SJSA1 (cell line): ENCODE measurements at places on chromosomes 11 and 22. TPM values are rescaled to one million over a fixed set of nuclear protein-coding genes. Genes with fewer than 3 reads are reported as not detected.

DNA sequence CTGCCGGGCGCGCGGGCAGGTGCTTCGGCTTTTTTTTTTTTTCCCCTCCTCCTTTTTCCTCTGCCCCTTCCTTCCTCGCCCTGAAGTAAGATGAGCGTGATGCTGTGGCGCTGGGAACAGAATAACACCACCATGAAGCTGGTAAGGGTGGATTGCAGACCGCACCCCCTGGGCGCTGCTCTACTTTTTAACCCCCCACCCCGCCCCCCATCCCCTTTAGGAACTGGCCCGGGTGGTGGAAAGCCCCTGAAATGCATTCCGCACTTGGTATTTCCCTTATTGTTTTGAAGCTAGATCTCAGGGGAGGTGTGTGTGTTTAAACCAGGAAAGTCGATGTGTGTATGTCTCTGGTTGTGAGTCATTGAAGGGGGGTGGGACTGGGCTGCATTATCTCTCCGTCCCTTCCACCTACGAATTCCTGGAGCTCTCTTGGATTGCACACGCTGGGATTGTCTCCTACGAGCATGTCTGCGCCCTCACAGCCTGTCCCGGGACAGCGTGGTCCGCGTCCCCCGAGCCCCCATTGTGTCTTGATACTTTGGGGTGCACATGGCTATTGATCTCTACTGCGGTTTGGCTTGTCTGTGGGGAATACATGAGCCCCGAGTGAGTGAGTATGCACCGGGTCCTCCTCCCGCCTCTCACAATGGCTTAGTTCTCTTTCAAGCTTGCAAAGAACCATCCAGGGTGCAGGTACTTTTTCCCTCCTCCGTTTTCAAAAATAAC lies 64.9 kb downstream of the NAV2 start:
- peak; percentile 60 for DNase-seq

DNA sequence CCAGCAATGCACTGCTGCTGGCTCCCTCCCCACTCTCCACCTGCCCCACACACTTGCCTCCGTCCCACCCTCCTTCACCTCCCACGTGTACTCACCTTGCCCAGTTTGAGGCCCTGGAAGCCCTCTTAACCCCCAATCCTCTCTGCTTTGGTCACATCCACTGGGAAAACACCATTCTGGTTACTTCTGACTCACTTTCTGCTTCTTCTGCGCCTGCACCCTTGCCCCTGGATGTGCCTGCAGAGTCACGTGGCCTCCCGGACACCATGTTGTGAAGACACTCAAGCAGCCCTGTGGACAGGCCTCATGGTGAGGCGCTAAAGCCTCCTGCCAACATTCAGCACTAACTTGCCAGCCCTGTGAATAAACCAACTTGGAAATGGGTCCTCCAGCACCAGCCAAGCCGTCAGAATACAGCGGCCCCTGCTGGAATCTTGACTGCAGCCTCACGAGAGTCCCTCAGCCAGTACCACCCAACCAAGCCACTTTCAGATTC lies 2.6 kb upstream of the NAALADL1 start:
- no peak for DNase-seq

GRCh38 chr11:13333456-13333957 lies 55.9 kb downstream of the BMAL1 start:
- no peak for DNase-seq

Gene KDM4D
- 0.41 and 1.5 TPM in 2 replicates for total RNA-seq

Gene OR8H1
- total RNA-seq = not detected in 2 replicates

Gene SMTNL1
- not detected in 2 replicates for total RNA-seq

DNA sequence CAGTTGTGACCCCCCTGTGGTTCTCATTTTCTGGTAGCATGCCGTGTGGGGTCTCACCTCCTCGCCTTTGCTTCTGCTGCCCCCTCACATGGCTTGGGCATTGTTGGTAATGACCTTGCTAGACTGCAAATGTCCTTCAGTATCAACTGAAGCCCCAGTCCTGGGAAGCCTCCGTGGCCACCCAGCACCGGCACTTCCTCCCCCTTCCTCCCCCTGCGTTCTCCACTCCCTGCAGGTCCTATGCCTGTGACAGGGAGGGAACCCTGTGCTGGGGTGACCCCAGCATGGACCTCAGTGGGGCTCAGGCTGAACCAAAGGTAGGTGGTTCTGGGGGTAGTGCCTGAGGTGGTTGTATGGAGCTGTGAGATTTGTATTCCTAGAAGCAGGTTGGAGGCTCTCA lies 5.9 kb downstream of the ST3GAL4 start:
- no peak for DNase-seq

- DNase-seq = no peak
Observed at GRCh38 chr11:93988455-93988854, 32.7 kb upstream of the HEPHL1 start.

Gene ASCL2
- not detected in 2 replicates for total RNA-seq

Gene APLNR
- not detected in 2 replicates for total RNA-seq

GRCh38 chr11:57054817-57055216 lies 66.1 kb downstream of the OR5AK2 start:
- no peak for DNase-seq

Gene OR51E2
- total RNA-seq = 0.09 and 0.21 TPM in 2 replicates

GRCh38 chr22:43479301-43479950 lies 67.6 kb downstream of the MPPED1 start:
- DNase-seq = no peak

Gene CALCB
- total RNA-seq = not detected in 2 replicates

- DNase-seq = no peak
Observed at GRCh38 chr22:31652911-31653684, 8.9 kb downstream of the PISD start.

DNA sequence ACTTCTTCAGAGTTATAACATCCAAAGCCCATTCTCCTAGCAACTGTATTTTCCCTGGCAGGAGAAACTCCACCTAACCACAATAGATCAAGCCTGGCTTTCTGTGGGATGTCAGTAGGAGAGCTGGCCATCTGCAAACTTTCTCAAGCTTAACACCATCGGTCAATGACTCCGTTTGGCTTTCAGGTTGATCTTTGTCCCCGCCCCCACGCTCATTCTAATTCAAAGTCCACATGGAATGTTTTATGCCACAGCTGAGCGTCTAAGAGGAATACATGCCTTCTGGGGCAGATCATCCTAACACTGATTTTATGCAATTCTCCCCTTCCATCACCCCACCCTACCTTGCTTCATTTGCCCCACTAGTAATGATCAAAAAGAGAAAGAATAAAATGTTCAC lies 4.8 kb downstream of the GVQW3 start:
- no peak for DNase-seq

- no peak for DNase-seq
Observed at GRCh38 chr11:33830903-33831648, 56.8 kb upstream of the FBXO3 start.

Gene OR10G6
- total RNA-seq = not detected in 2 replicates

Gene CCDC85B
- 94.0 and 160 TPM in 2 replicates for total RNA-seq

Gene RASL10A
- total RNA-seq = not detected in 2 replicates

DNA sequence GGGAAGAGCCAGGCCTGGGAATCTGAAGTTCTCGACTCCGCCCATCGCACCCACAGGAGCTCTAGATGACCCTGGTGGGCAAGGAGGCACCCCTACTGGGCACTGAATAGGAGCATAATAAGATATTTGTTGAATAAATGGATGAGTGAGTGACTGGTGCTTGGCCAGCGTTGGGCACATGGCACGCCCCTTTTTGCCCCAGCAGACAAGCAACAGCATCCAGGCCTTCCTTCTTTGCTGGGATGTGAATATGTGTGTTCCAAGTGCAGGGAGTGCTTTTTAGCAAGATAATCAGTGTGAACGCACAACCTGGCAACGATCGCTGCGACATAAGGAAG lies 443 bp upstream of the CELF1 start:
- DNase-seq = no peak

Gene PDGFD
- 4.3 and 6.6 TPM in 2 replicates for total RNA-seq

Gene BRSK2
- 0.06 and 0.55 TPM in 2 replicates for total RNA-seq

Gene ANO5
- not detected in 2 replicates for total RNA-seq

GRCh38 chr11:11963842-11964773 lies 44.3 kb downstream of the DKK3 start:
- DNase-seq = no peak

DNA sequence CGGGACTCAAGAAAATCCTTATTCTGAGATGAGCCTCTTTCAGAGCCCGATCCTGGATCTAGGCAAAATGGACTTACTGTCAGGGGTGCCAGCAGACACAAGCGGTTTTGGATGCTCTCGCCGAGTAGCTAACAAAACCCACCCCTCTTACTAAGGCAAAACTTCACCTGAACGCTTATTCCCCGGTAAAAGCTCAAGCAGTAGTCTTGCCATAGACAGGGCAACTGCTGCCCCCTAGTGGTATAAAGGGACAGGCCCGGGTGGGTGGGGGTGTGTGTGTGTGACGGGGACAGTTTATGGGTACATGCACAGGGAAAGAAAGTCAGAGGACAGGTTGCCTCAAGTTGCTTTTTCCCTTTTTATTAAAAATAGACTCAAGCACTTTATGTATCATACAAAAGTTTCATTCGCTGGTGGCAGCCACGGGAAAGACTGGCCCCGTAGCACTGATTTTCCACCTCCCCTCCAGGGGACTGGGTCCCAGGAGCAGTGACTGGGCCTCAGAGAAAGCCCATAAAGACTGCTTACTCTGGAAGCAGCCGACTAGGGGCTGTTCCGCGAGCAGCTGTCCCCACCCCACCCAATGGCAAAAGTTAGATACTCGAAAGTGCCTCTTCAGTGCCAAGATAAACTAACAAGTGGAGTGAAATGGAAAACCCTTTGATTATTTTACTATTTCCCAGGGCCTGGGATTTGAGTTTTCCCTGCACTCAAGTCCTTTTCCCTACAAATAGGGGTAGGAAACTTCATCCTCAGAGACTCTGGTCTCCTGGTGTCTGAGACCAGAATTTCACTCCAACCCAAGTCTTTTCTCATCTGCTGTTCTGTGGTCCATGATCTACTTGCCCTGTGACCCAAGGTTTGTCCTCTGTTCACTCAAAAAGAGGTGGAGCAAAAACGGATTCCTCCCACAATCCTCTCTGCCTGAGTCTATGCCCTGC lies 4.7 kb downstream of the YPEL4 start:
- DNase-seq = peak; percentile 50

GRCh38 chr22:45535290-45535689 lies 32.6 kb downstream of the FBLN1 start:
- DNase-seq = no peak

GRCh38 chr22:44996648-44997047 lies 13.2 kb downstream of the PHF21B start:
- no peak for DNase-seq

GRCh38 chr11:63783925-63784592 lies 15.5 kb upstream of the ZFTA start:
- no peak for DNase-seq

- DNase-seq = no peak
Observed at GRCh38 chr22:46198274-46198673, 47.9 kb downstream of the PPARA start.

- DNase-seq = no peak
Observed at GRCh38 chr11:65695459-65696241, 16.4 kb upstream of the KAT5 start.

Gene DNAJB13
- not detected in 2 replicates for total RNA-seq

Gene OR52I2
- total RNA-seq = not detected in 2 replicates

Gene SOX6
- 6.5 and 18.5 TPM in 2 replicates for total RNA-seq

- DNase-seq = no peak
Observed at GRCh38 chr22:49449811-49450446, 377.7 kb downstream of the BRD1 start.

DNA sequence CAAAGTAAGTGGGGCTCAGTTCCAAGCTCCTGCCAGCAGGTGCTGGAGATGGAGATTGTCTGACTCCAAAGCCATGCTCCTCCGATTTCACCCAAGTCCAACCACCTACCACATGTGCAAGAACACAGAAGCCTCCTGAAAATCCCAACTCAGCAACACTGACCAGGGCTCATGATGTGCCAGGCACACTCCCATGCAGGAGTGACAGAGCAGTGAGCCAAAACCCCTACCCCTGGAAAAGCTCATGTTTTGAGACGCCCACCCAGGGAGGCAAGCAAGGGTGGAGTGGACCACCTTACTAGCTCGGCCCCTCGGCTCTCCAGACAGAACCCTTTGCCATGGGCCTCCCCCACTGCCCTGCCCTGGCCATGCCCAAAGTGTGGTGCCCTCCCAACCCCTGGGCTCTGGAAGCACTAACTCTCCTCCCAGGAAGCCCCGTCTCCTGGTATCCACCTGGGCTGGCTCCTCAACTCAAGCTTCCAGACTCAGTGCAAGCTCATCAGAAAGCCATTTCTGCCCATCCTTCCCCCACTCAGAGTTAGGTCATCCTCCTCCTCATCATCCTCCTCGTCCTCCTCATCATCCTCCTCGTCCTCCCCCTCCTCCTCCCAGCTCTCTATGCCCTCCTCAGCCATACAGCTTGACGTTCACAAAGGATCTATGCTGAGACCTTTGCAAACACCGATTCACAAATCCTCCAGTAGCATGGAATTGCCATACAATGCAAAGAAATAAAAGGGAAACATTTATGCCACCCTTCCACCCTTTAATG lies 154.9 kb downstream of the MPPED1 start:
- DNase-seq = no peak

DNA sequence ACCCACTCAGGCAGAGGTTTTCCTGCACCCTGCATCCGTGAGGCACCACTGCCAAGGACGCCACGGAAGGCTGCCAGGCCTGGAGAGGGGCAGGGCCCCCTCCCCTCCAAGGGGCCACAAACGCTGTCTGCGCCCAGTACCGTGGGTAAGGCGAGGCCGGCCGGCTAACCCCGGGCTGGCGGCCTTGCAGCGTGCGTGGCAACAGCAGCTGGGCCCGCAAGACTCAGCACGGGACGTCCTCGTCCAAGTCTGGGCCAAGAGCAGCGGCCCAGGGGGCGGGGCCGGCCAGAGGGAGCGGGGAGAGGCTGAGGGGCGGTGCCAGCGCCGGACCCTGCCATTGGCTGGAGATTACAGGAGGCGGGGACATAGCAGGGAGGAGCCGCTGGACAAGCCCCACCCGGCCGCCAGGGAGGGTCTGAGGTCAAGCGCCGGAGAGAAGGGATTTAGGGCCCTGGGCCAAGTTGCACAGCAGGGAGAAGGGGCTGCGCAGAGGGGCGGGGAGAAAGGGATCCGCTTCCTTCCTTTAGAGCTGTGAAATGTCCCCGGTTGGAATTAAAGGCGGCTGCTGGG lies 16.0 kb downstream of the SLC43A1 start:
- peak; percentile 94 for DNase-seq

GRCh38 chr11:74839971-74840370 lies 91.3 kb downstream of the RNF169 start:
- DNase-seq = no peak
